ENCODE measurements at places on chromosomes 2 and 18.
A peak's percentile ranks its signal among the peaks of the same experiment; 100 is the strongest.

DNA sequence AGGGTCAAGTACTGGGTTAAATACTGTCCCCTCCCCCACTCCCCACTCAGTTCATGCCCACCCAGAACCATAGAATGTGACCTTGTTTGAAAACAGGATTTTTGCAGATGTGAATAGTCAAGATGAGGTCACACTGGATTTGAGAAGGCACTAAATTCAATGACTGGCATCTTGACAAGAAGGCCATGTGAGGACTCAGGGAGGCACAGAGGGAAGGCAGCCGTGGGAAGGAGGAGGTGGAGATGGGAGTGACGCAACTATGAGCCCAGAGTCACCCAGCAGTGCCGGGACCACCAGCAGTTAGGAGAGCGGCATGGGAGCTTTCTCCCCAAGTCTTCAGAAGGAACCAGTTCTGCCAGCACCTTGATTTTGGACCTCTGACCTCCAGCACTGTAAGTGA, 257.3 kb downstream of the BCL2 start:
- no peak for DNase-seq

GRCh38 chr2:238305092-238305862, 15.0 kb upstream of the TRAF3IP1 start:
- no peak for DNase-seq

- DNase-seq = no peak
Measured at GRCh38 chr2:45885171-45885621, 233.7 kb downstream of the PRKCE start.

DNA sequence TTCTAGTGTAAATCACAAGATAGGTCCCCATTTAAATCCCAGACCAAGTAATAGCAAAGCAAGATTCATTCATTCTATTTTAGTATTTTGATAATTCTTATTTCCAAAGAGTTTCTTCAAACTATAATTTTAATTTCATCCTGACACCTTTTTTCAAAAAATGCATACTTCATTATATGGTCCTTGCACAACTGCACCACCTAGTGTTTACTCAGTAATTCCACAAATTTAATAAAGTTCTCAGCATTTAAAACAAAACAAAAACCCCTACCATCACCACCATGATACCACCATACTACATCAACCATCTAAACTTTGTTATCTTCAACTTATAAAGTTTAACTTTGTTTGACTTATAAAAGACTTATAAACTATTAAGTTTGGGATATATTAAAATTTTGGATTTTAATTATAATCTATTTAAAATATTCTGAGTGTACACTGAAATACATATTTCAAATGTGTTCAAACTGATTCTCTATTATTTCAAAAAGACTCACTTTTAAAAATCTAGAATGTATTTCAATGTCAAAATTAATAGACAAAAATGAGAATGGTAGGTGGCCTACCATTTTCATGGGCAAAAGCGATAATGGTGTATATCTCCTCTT, 44.2 kb downstream of the WDPCP start:
- DNase-seq = no peak

DNA sequence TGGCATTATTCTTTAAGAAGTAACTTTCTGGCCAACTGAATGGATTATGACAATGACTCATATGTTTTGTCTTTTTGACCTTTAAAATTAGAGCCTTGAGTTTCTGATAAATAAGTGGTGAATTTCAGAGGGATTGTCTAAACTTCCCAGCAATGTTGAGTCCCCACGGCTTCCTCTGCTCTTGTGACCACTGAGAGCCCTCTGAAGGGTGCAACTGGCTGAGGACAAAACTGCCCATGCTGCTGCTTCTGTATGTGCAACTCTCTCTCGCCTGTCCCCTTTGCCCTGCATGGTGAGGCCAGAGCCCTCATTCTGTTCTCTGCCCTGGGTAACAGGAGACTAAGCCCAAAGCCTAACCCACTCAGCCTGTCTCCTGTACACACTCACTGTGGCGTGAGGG, 52.7 kb upstream of the SLC14A1 start:
- DNase-seq = no peak

GRCh38 chr2:105249891-105250290, 8.3 kb downstream of the GPR45 start:
- no peak for DNase-seq

DNA sequence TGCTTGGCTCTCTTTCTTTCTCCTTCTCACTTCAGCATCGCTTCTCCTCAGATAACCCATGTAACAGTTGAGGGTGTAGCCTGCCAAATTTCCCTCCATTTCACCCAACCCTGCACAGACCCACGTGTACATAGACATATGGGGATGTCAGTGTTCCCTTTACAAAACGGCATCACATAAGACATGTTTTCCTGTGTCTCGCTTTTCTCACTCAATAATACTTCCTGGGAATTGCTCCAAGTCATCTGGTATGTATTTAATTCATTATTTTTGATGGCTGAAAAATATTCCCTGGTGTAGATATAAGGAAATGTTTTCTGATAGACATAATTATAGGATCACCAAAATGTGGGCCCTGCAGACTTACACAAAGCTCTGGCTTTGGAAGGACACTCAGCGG, 176.8 kb downstream of the LOXHD1 start:
- DNase-seq = no peak

- no peak for DNase-seq
Measured at GRCh38 chr18:25732862-25733261, 357.6 kb downstream of the SS18 start.

DNA sequence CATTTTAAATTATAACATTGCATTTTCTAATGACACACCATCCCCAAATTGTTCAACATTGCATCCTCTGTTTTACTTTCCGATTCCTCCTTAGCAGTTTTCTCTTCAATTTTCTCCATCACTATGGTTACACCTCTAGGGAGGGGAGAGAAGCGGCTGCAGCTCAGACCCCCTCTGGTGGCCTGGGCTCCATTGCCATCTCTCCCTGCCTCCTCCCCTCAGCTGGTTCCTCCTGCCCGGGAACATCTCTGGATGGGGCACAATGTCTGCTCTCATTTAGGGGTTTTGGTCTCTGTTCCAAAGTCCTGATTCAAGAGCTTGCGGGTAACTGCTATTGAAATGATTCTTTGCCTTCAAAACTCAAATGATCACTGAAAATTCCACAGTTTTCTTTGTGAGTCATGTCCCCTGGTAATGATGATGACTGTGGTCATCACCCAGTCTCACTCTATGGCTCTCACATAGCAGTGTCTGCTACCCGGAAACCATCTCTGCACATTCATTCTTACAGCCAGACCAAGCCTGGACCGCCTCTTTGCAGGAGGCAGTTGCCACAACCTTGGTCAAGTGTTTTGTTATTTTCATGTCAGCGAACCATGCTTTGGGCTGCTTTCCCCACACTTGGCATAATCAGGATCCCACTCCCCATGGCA, 263.9 kb downstream of the ALPK2 start:
- no peak for DNase-seq

DNA sequence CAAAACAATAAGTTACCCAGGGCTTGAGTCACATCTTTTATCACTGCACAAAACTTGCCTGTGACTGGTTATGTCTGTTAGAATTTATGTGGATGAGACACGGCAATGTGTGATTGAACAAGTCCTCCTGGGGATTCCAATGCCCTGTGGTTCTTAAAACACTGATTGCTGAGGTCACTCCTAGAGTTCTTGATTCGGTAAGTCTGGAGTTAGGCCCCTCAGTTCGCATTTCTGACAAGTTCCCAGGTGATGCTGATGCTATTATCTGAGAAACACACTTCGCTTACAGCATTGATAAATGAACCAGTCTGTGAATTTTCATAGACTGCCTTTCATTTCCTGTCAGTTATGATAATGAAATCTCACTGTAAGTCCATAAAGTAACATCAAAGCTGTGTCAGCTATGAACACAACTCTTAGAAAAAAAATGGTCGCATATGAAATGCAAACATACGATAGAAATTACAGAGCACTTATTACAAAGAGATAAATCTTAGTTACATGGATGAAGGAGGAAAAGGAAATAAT, 214.0 kb downstream of the DLGAP1 start:
- no peak for DNase-seq

GRCh38 chr18:62529597-62529996, 6.8 kb downstream of the ZCCHC2 start:
- DNase-seq = no peak

DNA sequence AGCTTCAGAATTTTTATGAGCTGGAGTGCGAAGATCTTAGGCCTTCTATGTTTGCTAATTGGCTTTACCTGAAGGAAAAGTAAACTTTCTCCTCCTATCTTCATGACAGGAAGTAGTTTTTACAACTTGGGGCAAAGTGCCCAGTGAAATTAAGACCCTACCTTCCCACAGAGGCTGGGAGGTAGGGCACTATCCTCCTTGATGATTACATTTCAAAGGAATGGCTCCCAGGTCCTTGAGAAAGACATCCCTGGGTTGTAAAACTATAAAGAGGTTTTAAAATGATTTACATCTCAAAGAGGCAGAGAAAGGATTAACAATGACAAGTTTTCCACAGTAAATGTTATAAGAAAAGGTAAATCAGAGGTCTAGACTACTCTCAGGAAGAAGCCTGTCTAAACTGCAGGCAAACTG, 155.8 kb downstream of the CDH7 start:
- no peak for DNase-seq

- DNase-seq = no peak
Measured at GRCh38 chr2:143957321-143957720, 562.6 kb downstream of the ZEB2 start.

DNA sequence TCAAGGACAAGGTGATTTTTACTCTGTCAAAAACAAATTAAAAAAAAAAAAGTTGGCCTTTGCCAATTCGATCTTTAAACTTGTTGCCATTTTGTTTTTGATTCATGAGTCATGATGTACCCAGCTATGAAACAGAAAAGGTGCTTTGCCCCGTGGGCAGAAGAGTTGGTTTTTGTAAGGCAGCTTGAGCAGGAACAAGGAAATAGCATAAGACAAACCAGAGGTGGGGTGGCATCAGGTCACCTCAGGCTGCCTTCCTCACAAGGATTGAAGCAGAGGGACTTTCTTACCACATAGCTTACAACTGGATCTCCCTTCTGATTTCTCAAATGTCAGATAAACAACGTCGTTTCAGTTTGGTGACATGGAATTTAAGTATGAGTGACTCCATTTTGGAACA, 123.8 kb downstream of the ARL4C start:
- peak; percentile 13 for DNase-seq

DNA sequence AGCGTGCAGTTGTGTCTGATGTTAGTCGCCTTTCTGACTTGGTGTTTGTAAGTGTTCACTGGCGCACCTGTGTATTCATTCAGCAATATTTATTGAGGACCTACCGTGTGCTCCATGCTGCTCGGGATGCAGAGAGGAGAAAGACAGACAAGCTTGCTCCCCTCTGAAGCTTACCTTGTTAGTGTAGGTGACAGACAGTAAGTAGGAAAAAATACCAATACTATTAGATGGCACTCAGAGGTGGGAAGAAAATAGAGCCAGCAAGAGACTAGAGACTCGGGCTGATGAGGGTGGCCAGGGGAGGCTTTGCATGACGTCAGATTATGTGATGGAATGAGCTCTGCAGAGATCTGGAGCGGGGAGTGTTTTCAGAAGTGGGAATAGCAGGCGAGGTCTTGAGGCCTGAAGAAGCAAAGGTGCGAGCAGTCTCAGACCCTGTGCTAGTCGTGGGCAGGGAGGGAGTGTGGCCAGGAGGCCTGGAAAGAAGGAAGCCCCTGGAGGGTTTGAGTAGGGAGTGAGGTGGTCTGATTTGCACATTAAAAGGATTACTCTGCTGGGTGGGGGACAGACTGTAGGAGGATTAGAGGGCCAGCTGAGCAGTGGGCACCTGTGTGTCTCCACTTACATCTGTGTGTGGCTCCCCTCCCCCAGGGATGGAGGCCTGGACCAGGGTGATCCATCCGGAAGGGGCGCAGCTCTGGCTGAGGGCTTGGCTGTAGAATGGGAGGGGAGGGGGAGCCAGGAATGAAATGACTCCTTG, 11.8 kb downstream of the MTCL1 start:
- DNase-seq = no peak

- no peak for DNase-seq
Measured at GRCh38 chr18:64713284-64713683, 564.4 kb upstream of the LINC00305 start.

DNA sequence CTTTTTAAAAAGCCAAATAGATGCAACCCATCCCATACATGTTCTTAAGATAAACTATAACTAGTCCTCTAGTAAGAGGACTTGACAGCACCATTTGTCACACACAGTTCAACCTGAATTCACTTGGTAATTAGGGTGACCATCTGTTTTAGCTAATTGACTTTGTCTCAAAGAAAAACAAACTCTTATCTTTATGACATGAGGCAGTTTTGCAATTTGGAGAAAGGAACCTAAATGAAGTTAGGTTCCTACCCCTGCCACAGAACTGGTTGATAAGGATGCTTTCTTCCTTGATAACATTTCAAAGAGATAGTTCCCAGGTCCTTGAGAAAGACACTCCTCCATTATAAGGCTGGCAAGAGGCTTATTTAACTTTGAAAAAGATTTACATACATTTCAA, 57.4 kb upstream of the LRRTM1 start:
- no peak for DNase-seq

GRCh38 chr2:160647967-160648685, 154.5 kb upstream of the RBMS1 start:
- no peak for DNase-seq

DNA sequence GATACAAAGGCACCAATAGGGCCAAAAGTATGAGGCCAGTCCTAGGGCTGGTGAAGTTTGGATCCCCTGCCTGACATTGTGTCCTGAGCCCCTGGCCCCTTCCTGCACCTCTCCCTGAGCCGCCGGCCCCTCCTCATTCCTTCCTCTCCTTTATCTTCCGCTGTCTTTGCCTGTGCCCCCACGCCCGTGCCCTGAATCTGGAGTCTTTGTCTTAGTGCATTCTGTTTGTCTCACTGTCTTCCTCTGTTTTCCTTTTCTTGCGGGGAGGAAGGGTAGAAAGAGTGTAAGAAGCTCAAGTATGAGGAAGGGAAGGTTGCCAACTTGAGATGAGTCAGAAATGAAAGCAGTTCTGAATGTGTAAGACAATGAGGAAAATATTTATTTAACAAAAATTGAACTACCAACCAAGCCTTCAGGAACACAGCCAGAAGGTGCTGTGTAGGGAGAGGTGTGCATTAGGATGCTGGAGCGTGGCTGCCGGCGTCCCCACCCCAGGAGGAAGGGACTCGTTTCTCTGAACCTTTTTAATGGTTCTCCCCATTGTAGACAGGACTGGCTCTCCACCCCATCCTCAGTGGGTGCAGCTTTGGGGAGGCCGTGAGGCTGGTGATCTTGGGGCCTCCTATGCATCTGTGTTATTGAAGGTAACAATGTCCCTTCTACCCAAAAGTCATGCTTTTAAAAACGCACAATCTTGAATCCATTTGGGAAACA, 133.1 kb downstream of the NEDD4L start:
- no peak for DNase-seq

- no peak for DNase-seq
Measured at GRCh38 chr2:240375024-240375645, 60.3 kb upstream of the GPC1 start.

- no peak for DNase-seq
Measured at GRCh38 chr18:56067969-56068671, 480.1 kb upstream of the TCF4 start.
